ENCODE measurements at places on chromosomes 7 and 10.

DNA sequence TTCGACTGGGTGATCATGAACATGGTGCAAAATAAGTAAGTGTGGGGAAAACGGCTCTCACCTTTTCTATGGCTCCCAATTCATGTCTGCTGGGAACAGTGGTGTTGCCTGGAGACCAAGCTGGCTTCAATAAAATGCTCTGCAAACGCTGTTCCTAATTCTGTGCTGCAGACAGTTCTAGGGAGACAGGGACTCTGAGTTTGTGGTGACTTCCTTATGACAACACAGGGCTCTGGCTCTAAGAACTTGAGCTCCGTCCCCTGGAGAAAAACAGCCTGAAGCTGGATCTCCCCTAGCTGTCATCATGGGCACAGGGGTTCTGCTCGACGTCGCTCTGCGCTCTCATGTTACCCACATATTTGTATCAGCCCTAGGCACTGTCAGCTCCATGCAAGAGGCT, 61.0 kb upstream of the INSYN2A start:
- DNase-seq: no peak

GRCh38 chr10:34380856-34381255, 434.2 kb downstream of the PARD3 start:
- DNase-seq: no peak

DNA sequence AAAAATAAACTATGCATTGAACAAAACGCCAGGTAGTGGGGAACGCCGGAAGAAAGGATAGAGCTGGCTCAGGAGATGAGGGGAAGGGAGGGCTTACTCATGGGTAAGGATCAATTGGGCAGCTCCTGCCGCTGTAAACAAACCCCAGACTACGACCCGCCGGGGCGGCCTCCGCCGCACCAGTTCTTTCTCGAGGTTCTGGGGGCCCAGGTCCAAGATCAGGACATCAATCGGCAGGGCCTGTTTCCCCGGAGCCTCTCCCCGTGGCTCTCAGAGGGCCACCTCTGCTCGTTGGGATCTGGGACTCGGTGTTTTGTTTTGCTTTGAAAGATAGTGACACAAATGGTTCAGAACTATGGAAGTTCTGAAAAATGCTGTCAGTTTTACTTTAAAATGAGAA, 140.4 kb downstream of the ELFN1 start:
- no peak for DNase-seq

DNA sequence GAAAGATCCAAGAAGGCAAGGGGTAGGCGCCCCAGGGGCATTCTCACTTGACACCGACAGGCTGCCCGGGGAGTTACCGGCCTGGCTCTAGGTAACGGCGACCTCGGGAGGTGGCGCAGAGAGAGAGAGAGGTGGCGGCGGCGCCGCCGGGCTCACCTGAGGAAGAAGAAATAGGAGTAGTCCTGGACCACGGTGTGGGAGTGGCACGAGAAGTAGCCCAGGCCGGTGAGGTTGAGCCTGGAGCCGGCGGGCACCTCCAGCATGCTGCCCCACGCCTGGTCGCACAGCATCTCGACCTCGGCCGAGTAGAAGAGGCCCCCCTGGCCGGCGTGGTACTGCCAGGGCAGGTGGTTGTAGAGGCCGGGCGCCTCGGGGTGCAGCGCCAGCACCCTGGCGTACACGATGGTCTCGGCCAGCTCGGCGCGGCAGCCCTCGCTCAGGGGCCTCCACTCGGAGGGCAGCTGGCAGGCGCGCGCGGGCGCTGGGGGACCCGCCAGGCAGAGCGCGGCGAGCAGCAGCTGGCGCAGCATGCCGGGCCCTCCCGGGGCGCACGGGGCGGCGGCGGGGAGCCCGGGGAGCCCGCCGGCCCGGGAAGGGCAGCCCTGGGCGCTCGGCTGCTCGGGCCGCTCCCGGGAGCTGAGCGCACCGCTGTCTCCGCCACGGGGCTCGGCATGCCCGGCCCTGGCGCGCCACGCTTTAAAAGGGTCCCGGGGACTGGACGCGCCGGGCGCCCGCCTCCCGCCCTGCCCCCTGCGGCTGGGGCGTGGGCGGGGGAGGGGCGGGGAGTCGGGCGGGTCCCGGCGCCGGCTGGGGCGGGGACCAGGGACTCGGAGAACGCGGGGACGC, at the start of gene CCDC3:
Gene CCDC3, minus strand, starts transcription at position 673 of the 846 bp plus-strand sequence. Its CDS starts 143 bp downstream, at position 530.
- DNase-seq: peak; percentile 63

- no peak for DNase-seq
Measured at GRCh38 chr7:129588268-129588667, 23.3 kb upstream of the NRF1 start.

- DNase-seq: no peak
Measured at GRCh38 chr7:143367972-143368371, 5.5 kb upstream of the FAM131B start.

GRCh38 chr7:759569-759968, 32.5 kb upstream of the PRKAR1B start:
- DNase-seq: no peak

DNA sequence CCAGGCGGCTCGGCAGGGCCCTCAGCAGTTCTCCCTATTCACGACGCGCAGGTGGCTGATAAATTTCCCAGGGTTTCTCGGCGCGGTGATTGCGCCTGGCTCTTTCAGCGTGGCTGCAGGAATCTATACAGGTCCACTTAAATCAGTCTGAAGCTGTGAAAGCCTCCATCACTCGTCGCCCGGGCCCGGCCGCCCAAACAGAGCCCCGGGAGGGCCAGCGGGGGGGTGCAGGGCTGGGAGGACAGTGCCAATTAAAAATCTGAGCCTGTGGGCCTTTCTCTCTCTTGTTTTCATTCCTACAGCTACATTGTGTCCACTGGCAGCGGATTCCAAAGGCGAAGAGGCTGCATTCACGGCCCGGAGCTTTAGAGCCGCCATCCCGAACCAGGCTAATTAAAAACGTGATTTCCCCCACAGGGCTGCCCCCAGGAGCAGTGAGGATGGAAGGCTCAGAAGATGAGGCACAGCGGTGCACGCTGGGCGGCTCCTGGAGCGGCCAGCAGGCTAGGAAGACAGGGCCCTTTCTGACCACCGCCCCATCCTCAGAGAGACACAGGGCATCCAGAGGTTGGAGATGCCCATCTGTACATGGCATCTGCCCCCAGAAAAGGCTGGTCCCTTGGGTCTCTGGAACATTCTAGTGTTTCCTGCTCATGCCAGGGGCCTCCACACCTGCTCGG, 100.7 kb downstream of the FAM53B start:
- DNase-seq: no peak
